8988T (cell line): ENCODE measurements at places on chromosomes 11 and 22.

DNA sequence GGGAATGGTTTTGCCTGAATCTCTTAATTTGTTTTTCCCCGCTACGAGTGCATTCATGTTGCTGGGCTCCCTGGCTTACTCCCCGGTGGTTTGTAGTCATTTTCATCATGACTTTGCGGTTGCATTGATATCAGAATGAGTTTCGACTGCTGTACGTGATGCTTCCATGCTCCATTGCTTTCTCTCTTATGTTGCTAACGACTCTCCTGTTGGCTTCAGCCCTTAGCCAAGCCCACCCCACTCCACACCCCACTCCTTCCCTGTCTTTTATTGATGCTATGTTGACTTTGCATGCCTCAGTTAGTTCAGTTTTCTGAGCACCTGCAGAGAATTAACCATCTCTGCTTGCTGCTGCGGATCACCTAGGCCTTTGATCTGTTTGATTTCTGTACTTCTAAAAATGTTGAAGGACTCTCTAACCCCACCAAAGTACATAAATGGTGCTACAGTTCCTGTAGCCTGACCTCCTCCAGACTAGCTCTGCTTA lies 65.3 kb downstream of the ARFGAP2 start:
- DNase-seq = no peak

DNA sequence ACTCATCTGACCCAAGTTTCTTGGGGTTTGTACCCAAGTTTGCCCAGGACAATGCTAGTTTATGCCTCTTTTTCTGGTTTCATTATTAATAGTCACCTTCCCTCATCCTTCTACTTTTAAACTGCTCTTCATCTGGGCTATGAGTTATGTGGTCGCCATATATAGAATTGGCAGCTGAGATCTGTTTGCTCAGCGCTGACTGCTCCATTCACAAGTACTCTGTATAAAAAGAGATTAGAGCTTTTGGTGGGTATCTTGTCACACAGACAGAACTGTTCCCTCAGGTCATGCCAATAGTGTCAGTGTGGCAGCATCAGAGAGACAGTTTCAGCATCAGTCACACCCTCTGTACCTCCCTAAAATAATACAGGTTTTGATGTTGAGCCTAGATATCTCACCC lies 326.0 kb downstream of the RAB38 start:
- no peak for DNase-seq

GRCh38 chr11:94521684-94522083 lies 9.4 kb downstream of the C11orf97 start:
- no peak for DNase-seq

DNA sequence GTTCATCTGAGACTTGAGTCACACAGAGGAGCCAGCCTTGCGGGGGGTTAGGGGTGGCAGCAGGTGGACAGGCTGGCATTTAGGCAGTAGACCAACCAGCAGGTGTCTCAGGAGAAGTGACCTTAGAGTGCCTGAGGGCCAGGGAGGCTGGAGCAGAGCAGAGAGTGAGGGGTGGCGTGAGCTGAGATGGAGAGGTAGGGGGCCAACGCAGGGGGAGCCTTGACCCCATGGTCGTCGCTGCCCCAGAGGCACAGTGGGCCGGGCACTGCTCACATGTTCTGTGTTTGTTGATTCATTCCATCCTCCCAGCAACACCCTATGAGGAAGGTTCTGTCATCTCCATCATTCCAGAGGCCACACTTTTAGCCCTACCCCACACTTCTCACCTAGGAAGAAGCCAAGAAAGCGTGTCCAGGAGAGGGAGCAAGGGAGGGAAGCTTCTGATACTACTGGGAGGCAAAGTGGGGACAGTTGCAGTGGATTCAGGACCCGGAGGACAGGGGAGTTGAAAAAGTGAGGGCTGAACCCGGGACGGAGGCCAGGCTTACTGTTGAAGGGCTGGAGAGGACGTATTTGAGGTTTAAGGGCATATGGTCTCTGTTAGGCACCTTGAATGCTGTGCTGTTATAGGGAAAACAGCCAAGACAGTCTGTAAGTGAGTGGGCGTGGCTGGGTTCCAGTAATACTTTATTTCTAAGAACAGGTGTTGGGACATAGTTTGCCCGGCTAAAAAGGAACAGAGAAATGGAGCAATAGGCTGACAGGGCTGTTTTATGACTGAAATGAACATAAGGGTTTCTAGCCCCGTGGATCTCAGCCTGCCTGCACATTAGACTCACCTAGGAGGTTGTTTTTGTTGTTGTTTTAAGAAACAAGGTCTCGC lies 7.3 kb downstream of the SART1 start:
- DNase-seq = no peak

DNA sequence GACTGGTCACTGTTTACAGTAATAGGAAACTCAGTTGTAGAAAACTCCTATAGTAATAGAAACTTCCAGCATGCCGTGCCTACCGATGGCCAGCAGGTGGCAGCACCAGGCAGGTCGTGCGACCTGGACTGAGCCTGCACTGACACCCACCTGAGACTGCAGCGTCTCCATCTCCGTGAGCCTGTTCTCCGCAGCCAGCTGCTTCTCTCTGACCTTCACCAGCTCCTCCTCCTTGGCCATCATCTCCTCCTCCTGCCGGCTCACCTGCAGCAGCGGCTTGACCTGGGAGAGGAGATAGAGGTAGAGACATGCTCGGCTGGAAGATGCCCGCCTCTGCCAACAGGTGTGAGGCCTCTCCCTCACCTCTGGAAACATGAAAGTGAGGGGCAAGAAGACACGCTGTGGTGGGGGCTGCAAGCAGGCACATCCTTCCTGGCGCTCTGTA lies 48.5 kb downstream of the APOL1 start:
- DNase-seq = no peak

DNA sequence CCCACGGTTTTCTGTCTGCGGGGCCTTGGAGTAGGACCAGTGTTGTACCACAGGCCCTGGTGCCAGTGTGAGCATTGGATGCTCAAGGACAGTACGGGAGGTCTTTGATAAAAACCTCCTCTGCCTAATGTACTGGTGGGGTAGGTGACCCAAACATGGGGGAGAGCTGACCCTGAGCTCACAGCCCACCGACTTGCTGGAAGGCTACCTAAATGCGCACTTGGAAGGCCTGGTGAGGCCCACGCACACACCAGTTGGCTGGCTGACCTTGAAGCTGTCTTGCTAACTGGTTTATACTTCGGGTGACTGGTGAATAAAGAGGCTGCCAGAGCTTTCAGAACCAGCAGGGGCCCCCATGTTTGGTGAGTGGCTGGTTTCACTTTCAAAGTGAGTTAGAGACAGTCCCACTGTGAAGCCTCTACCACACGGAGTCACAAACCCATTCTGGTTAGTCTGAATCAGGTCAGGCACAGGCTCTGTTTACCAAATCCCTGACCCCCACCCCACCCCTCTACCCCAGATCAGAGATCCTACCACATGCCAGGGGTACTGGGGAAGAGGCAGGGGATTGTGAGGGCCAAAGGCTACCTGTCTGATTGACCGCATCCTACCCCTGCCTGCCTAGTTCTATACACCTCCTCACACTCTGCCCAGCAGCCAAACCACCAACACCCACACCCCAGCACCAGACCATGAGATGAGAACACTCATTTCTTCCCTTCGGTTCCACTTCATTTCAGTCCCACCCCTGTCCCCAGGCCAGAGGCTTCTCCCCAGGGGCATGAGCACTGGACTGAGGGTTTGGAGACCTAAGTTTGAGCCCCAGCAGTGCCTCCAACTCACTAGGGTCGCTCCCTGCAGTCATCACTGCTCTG lies 12.7 kb upstream of the IL2RB start:
- DNase-seq = no peak
